ENCODE measurements at places on chromosomes 5 and 9.

- DNase-seq, result no peak
Observed at GRCh38 chr5:42581845-42582244, 158.6 kb downstream of the GHR start.

DNA sequence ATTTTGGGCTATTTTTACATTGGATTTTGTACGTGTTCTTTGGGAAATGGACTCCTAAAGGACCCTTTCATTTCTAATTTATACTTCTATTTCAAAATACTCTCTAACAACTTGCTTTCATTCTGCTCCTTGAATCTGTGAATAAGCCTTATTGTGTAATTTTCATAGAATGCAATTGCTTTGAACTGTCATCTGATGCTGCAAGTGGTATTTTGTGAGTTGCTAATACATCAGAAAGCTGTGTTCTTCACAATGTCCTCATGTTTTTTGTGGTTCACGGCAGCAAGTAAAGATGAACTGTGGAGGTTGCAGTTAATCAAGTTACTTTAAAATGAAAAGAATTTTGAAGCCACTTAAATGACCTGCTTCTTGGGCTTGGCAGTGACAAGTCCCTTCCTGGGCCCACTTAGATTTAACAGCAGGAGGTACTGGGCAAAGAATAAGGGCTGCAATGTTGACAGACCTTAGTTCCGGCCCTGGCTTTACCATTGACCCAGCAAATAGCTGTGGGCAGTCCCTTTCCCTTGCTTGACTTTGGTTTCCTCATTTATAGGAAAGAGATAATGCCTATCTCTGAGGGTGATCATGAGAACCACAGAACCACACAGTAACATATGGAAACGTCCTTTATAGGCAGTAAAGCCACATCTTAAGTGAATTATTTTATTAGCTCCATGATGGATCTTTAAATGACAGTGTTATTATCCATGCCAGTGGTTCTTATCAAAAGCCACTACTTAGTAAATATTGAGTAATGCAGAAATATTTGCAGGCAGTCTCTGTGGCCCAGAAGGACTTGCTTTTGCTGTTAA, 54.8 kb downstream of the IQGAP2 start:
- DNase-seq, result no peak

DNA sequence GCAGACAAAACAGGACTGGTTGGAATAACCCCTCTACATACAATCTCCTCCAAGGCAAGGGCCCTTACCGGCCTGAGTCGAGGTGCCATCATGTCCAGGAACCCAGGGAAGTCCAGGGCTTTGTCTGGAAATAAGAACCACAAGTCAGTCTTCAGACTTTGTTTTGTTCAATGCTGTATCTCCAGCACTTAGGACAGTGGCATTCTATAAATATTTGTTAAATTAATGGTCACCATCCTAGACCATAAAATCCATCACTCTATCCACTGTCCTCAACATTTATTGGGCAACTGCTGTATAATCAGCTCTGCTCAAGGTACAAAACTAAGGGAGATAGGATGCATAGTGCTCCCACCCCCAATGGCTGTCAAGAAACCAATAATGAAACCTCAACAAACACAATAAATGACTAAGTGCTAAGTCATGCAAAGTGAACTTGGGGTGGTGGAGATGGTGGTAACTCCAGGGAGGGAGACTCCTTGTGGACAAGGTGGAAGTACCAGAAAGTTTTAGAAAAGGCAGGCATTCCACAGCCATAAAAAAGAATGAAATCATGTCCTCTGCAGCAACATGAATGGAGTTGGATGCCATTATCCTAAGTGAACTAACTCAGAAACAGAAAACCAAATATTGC, 5.0 kb downstream of the RELL2 start:
- no peak for DNase-seq

- DNase-seq, result no peak
Observed at GRCh38 chr9:95102572-95102971, 214.9 kb downstream of the FANCC start.

- DNase-seq, result no peak
Observed at GRCh38 chr9:137157618-137158415, 12.0 kb downstream of the LRRC26 start.

- DNase-seq, result no peak
Observed at GRCh38 chr9:134522976-134523375, 118.6 kb upstream of the COL5A1 start.

GRCh38 chr9:127366594-127366993, 30.4 kb upstream of the SLC2A8 start:
- DNase-seq, result no peak

DNA sequence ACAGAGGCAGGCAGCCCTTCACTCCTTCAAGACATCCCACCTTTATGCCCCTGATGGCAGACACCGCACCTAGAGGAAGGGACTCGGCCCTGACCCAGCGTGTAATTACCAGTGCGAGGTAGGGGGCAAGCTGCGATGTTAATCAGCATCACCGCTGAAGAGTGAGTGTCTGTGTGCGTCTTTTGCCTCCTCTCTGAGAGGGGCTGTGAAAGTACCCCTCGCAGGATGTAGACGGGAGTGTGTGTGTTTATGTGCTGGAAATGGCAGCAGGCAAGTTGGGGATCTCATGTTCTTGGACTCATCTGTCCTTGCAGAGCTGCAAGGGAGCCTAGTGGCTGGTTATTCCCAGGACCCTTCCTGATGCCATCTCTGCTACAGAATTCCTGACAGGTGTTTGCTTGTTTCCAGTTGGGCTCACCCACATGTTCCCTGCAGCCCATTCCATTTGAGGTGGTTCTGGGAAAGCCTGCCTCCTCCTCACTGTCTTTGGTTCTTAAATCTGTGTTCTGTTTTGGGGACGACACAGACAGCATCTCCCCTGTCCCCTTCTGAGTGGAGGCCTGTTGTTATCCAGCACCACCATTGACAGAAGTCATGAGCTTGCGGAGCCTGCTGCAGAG, 70.5 kb downstream of the ZNF618 start:
- no peak for DNase-seq

- DNase-seq, result no peak
Observed at GRCh38 chr9:118957585-118957984, 411.6 kb downstream of the BRINP1 start.

- DNase-seq, result no peak
Observed at GRCh38 chr9:114501796-114502682, 3.2 kb downstream of the WHRN start.

DNA sequence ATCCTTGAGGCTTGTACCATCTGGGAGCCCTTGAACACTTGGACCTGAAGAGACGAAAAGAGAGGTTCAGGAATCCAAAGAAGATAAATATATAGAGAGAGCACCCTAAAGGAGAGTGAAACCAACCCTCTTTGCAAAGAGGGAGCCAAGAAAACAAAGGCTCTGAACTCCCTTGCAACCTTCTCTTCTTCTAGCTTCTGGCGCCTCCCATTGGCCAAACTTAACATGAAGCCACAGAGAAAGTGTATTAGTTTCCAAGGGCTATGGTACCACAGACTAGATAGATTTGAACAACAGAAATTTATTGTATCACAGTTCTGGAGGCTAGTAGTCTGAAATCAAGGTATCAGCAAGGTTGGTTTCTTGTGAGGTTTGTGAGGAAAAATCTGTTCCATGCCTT, 175.1 kb downstream of the HCN1 start:
- DNase-seq, result no peak

- no peak for DNase-seq
Observed at GRCh38 chr5:14464671-14465070, 116.9 kb upstream of the OTULINL start.

- no peak for DNase-seq
Observed at GRCh38 chr5:55136521-55136920, 23.4 kb upstream of the GPX8 start.

DNA sequence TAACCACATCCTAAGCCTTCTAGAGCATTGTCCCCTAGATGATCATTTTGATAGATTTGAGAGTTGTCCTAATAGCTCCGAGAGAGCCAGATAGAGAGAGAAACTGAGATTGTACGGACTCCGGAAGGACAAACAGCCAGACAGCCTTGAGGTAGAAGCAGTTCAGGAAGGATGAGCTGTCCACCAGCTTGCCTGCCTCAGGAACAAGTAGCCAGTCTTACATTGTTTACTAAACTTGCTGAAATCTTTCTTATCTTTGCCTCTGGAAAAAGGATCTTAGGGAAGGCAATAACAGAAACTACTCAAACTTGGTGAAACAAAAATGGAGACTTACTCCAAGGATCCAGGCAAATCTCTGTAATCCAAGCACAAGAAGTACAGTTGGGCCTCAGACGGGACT, 39.0 kb upstream of the SAP30L start:
- DNase-seq, result no peak

DNA sequence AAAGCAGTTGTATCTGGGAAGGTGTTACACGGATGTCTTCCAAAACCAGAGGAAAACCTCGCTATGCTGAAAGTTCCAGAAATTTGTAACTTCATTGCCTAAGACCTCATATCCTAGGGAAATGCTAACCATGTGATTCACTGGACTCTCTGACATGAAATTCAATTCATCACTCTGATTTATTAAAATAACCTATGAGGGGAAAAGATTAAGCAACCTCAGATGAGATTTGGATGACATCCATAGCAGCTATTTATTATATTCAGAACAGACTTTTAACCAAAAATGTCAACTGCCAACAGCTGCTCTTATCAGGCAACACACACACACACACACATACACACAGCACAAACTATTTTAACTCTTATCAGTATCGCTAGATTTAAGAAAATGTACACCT, 1006.4 kb upstream of the CTNND2 start:
- no peak for DNase-seq

GRCh38 chr5:39197556-39197955, 21.8 kb downstream of the FYB1 start:
- DNase-seq, result no peak

GRCh38 chr5:102762095-102762534, 7.0 kb downstream of the PAM start:
- DNase-seq, result no peak

DNA sequence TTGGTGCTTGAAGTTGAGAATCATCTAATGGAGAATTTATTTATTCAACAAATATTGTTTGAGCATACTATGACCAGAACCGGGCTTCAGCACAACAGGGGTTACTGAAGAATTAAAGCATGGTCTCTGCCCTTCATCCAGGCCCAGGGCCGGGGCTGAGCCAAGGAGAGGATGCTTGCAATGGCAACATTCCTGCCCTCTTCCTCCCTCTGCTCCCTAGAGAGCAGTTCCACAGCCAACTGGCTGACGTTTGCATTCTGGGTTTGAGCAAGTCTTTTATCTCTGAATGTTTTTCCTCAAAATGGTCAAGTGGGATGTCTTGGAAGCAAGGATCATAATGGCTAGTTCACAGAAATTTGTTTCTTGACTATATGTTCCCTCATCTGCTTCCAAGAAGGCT, 80.7 kb downstream of the GLDC start:
- DNase-seq, result no peak

- no peak for DNase-seq
Observed at GRCh38 chr5:69007163-69007562, 86.7 kb upstream of the SLC30A5 start.

DNA sequence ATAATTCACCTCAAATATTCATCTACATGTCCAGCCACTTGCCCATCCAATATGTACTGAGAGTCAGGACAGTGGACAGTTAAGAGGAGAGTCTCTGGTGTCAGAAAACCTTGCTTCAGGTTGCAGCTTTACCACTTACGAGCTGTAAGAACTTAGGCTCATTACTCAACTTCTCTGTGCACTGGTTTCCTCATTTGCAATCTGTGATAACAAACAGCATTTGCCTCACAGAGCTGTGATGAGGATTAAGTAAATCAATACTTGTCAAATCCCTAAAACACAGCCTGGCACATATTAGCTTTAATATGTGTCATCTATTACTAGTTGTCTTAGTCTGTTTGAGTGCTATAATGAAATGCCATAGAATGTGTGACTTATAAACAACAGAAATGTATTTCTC, 8.6 kb downstream of the GOLGA1 start:
- DNase-seq, result no peak

GRCh38 chr9:15469406-15469805, 41.4 kb downstream of the PSIP1 start:
- no peak for DNase-seq

- DNase-seq, result no peak
Observed at GRCh38 chr9:91835216-91835615, 114.8 kb downstream of the ROR2 start.

- DNase-seq, result no peak
Observed at GRCh38 chr5:150671509-150672236, 10.6 kb downstream of the MYOZ3 start.

GRCh38 chr5:4370218-4370617, 769.9 kb upstream of the ADAMTS16 start:
- no peak for DNase-seq

DNA sequence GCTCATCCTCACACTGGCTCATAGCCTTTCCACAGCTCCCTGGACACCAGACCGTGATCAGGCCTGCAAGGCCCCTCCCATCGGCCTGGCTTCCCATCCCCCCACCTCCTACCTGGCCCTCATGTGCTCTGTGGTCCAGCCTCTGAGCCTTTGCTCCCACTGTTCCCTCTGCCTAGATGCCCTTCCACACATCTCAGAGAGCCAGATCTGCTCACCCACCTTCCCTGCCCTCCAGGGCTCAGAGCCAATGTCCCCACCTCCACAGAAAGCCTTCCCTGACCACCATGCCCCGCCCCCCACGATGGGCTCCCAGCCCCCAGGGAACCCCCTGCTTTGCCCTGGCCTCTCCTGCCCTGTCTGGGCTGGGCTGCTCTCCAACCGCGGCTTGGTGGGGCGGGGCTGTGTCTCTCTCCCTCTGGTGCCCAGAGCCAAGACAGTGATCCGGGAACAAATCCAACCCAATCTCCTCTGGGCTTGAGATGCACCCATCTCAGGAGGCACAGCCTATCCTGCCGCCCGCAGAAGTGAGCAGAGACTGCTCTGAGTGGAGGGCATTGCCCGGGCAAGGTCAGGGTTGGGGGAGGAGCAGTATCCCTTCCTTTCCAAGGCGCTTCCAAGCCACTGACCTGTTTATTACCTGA, 1.6 kb downstream of the NINJ1 start:
- no peak for DNase-seq

DNA sequence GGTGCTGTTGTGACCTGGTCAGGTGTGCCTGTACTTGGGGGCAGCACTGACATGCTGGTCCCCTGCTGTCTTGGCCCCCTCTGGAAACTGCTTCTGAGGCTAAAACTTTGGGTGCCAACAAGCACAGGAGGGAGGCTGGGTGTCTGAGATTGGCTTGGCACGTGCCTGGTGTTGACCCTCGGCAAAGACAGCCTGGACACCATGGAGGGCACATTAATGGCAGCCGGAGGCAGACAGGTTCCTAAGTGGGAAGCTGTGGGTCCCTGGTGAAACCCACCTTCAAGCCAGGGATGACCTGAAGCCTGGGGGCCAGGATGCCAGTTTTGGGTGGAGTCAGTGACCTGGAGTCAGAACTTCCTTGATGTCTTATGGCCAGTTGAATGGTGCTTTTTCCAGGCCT, 894.1 kb downstream of the PTPRD start:
- no peak for DNase-seq

DNA sequence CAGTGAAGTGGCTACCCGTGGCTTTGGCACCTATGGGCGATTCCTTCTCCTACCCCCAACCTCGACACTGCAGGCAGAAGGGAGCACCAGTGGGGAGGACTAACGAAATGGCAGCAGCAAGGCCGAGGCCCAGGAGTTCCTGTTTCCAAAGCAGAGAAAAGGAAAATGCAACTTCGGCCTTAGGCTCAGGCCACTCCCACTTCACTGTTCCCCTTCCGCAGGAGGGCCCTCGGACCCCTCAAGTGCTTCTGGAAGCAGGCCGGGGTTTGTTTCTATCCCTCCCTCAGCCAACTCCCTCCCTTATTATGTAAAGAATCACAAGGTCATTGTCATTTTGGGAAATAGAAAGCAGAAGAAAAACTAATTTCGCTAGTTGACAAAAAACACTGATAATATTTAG, 36.4 kb upstream of the NKX2-5 start:
- DNase-seq, result no peak

GRCh38 chr5:109177227-109177626, 232.5 kb downstream of the PJA2 start:
- DNase-seq, result no peak

- DNase-seq, result no peak
Observed at GRCh38 chr5:42547141-42547540, 123.9 kb downstream of the GHR start.

Measured in stimulated activated CD4-positive, alpha-beta T cell treated with anti-CD3 and anti-CD28 coated beads, Interleukin-1b, Interleukin-23, amount 100 ng/mL, for 1 hour (primary cell).